Motor neuron (in vitro differentiated cells): ENCODE measurements at places on chromosomes 2 and 18.

- ATAC-seq, result no peak
Observed at GRCh38 chr2:202355993-202356505, 20.1 kb upstream of the BMPR2 start.

- no peak for ATAC-seq
Observed at GRCh38 chr2:33214436-33214835, 262.0 kb upstream of the RASGRP3 start.

- no peak for ATAC-seq
Observed at GRCh38 chr2:59744436-59744835, 809.0 kb downstream of the BCL11A start.

DNA sequence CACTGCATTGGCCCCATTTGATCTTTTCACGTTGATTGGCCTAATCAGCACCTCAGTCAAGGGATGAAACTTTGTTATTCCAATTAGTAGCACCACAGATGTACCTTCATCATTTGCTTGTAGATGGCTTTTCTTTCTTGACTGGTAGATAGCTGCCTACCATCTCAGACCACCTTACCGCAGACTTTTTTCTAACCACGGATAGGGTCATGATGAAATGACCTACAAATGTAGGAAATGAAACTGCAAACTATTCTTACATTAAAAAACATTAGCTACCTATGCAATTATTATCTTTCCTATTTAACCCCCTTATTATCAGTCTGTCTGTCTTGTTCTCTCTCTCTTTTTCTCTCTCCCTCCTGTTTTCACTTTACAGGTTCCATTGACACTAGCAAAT is 22.4 kb upstream of the SLC25A52 start:
- ATAC-seq, result no peak

- no peak for ATAC-seq
Observed at GRCh38 chr2:25835906-25836305, 42.4 kb downstream of the ASXL2 start.
